Osteoblast (primary cell): ENCODE measurements at places on chromosomes 4 and X. TPM values are rescaled to one million over a fixed set of nuclear protein-coding genes. Genes with fewer than 3 reads are reported as not detected.

The NUDT11 gene
- total RNA-seq: 17.4 and 18.3 TPM in 2 replicates

The CYTL1 gene
- 0.36 and 15.3 TPM in 2 replicates for total RNA-seq

The SHROOM3 gene
- total RNA-seq: 9.4 and 9.8 TPM in 2 replicates

The BMPR1B gene
- total RNA-seq: 2.5 and 7.1 TPM in 2 replicates

The GK gene
- 5.8 and 7.1 TPM in 2 replicates for total RNA-seq

The CTAG2 gene
- 0.88 and 13.8 TPM in 2 replicates for total RNA-seq

The DDX60 gene
- total RNA-seq: 14.4 and 19.5 TPM in 2 replicates

The FAM241A gene
- total RNA-seq: 2.1 and 2.2 TPM in 2 replicates
